ENCODE measurements at places on chromosomes 7 and 10.

GRCh38 chr7:151273651-151274390 is 25.3 kb upstream of the SMARCD3 start:
- DNase-seq: no peak

GRCh38 chr10:3756360-3756740 is 28.7 kb downstream of the KLF6 start:
- no peak for DNase-seq

DNA sequence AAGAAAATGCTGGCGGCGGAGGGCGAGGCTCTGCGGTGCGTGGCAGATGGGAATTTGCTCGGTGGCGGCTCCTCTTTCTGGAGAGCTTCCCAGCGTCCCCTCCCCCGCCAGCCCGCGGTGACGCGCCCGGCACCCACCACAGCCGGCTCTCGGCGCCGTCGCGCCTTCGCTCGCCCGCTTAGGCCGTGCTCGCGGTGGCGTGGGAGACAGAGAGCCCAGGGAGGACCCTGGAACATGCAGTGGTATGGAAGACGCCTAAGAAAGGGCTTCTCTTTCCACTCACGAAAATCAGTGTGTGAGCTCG is 576 bp upstream of the CSGALNACT2 start:
- DNase-seq: peak; percentile 91

GRCh38 chr7:155450970-155451801 is 6.7 kb upstream of the EN2 start:
- peak; percentile 41 for DNase-seq

DNA sequence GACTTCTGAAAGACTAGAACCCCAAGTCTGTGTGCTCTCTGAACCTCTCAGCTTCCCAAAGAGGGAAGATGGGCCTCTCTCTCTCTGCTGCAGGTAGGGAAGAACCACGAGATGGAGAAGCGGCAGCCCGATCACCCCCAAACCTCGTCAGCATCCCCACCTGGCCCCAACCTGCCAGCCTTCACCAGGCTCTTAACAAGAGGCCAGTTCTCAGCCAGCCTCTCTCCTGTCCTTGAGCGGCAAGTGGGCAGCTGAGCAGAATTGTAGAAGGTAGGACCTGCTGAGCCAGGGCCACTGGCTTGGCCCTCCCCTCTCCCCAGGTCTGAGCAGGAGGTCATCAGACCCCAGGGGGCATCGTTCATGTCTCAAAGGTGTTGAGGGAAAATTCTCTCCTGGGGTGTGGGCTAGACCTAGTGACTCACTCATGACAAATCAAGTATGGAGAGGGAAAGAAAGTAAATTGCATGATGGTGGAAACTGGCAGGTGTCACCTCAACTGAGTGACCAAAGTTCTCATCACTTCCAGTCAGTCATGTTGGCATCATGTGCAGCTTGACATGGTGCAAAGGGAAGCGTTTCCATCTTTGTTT is 92.0 kb upstream of the GPR26 start:
- no peak for DNase-seq

- DNase-seq: no peak
Observed at GRCh38 chr7:114083166-114084001, 164.6 kb upstream of the PPP1R3A start.

GRCh38 chr10:113252650-113253618 is 299.9 kb upstream of the HABP2 start:
- DNase-seq: no peak
